ENCODE measurements at places on chromosomes 3 and 15.

- DNase-seq = no peak
These were observed 14.7 kb upstream of the PLA2G4F start for GRCh38 chr15:42171122-42171521.

- DNase-seq = peak; percentile 23
These were observed 138.0 kb downstream of the FBN1 start for GRCh38 chr15:48507416-48508065.

GRCh38 chr3:71201939-71202338, 381.6 kb downstream of the FOXP1 start:
- no peak for DNase-seq

GRCh38 chr3:101762041-101762646, 16.9 kb upstream of the NXPE3 start:
- DNase-seq = no peak

DNA sequence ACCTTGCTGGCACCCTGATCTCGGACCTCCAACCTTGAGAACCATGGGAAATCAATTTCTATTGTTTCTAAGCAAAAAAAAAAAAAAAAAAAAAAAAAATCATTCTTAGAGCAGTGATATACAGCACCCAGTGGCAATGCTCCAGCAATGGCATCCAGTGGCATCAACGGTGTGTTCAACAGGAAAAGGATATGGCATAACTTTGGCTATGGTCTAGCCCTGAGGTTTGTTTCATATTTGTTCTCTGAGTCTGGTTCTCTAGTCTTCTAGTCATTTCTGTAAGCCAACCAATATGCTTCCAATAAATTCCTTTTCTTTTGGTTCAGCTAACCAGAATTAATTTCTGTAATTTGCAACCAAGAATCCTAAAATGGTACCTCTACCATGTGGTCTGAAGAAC, 19.2 kb downstream of the DENND4A start:
- DNase-seq = no peak

- DNase-seq = no peak
These were observed 52.1 kb upstream of the IL12A start for GRCh38 chr3:159936541-159936940.

DNA sequence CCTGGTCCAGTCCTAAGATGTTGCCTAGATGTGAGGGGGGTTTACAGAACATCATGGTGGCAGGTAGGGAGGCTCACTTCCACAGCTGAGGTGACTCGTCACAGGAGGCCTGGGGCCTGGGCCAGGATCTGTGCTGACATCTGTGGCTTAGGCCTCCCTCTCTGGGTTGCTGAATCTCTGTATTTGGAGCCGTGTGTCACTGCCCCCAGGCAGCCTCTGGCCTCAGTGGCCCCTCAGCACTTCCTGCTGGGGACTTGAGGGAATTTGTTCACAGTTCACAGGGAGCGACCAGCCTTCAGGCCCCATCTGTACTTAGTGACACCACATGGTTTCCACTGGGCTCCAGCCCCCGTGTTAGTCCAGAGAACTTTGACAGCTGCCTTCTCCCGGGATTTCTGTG, 41.7 kb upstream of the ADAMTSL3 start:
- no peak for DNase-seq

DNA sequence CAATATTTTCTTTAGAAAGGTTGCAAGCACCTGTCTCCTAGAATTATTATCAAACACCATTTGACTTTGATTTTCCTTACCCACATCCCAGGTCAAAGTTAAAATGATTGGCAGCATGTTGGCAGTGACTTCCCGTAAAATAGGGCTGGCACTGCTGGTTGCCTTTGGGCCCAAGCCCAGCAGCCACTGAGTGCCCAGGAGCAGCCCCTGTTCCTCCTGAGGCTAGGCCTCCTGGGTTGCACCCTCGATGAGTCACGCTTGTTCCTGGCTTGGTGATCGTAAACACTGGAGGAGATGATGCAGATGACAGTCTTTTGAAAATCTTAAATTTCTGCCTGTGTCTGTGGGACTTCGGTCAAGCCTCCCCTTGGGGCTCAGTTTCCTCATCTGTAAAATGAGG, 290.0 kb downstream of the TLE3 start:
- DNase-seq = no peak

GRCh38 chr3:102057781-102058421, 208.6 kb downstream of the NFKBIZ start:
- DNase-seq = no peak

DNA sequence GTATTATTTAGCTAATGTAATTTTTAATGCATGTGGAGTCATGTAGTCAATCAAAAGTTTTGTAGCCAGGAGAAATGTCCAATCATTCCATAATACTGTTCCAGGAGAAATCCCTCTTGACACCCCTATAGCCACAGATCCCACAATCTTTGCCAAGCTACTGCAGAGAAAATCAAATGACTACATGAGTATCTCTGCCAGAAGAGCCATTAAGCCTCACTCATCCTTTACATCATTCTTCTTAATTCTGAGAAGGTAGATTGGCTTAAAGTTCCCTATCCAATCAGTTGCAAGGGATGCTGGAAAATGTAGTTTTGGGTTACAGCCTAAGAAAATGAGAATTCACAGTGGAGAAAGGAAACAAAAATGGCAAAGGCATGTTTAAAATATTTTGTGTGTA, 502.1 kb downstream of the ZBBX start:
- DNase-seq = no peak

DNA sequence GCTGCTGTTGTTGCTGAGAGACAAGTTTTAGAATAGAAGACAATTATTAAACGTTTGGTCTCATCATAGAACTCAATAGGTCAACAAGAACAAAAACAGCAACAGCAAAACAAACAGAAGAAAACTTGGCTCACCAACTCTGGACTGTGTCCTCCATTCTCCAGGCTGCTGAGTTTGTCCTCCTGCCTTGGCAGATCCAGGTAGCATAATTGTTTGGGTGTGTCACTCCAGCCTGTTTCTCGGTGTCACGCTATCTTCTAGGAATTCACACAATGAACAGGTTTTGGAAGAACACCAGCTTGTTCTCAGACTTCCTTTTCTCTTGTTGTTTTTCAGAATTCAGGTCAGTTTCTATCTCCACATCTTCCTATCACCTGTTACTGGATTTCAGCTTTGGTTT, 34.7 kb downstream of the ARRDC4 start:
- DNase-seq = no peak

DNA sequence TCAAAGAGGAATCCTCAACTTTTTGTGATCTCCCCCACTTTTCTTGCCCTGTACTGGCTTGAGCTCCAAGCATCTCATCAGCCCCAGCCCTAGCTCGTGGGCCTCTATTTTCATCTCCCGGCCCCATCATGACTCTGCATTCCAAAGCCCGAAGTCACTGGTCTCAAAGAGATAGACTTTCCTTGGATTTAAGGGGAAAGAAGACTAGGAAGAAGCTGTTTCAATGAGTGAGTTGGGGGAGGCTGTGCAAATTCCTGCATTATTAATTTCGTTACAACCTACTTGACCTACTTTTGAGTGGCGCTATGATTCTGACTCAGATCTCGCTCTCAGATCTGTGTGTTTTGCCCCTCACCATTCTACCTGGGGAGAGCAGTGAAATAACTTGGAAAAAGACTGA, 266.6 kb upstream of the TBL1XR1 start:
- DNase-seq = no peak

GRCh38 chr3:115683773-115684172, 60.5 kb downstream of the GAP43 start:
- no peak for DNase-seq

- no peak for DNase-seq
These were observed 22.0 kb upstream of the HERC1 start for GRCh38 chr15:63855735-63856134.

All from NCI-H2081 (cell line).